ENCODE measurements at places on chromosomes 1 and 21. TPM values are rescaled to one million over a fixed set of nuclear protein-coding genes. Genes with fewer than 3 reads are reported as not detected.
A peak's percentile ranks its signal among the peaks of the same experiment; 100 is the strongest.

DNA sequence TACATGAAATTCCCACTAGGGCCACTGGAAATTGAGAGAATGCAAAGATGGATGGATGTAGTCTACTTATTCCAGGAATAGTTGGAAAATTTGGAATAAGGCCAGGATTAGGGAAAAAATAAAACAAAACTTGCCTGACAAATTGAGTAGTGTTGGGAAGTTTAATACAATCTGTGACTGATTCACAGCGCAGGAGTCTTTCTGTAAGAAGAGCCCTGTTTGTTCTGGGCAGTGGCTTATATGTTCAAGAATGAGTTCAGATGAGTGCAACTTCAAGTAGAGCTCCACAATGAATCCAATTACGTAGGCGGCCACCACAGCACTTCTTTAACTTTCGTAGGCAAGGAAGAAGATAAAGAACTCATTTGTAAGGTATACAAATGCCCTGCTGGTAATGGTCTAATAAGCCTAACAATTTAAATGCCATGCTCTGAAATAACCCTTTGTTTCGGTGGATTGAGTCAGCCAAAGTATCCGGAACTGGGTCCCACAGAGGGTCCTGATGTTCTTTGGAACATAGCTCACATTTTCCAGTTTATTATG, 47.1 kb upstream of the KCNE1 start:
- DNase-seq, result no peak

DNA sequence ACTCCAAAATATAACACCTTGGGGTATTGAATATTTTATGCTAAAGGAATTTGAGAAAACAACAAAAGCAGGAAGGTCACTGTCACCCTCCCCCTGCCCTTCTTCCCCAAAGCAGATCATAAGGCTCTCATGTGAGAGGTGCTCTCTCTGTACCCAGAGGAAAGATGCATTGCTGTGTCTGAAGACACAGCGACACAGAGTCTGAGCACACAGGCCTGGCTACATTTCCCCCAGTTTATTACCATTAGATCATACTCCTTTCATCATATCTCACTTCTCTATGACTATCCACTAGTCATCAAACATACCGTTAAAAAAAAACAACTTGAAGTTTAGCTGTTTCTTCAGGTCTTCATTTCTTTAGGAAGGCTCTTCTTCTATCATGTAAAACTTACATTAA, 127.1 kb downstream of the PPIAL4G start:
- no peak for DNase-seq

GRCh38 chr21:25615880-25616279, 8.6 kb upstream of the MRPL39 start:
- DNase-seq, result no peak

DNA sequence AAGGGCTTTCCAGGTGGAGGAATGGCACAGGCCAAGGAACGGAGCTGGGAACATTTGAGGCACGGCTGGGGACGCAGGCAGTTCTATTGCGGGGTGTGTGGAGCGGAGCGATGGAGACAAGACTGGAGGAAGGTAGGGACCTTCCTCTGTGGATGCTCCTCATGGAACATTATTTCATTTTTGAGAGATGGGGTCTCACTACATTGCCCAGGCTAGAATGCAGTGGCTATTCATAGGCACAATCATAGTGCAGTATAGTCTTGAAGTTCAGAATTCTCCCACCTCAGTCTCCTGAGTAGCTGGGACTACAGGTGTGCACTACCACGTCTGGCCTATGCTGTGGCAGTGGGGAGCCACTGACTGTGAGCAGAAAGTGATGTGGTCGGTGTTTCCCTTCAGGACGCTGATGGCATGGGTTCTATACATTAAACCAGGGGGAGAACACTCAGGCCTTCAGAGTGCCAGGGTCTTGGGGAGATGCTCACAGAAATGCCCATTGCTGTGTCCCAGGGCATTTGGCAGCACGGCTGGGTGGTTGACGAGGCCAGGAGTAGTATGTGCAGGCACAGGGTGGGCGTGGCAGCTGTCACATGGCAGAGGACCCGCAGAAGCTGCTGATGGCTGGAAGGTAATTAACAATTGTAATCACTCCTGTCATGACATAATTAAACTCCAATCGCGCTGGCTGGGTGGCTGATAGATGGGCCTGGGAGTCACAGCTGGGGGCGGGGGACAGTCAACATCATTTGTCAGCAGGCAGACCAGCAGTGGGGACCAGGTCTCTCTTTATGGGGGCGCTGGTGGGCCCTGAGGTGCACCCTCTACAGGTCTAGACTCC, 40.8 kb upstream of the ACOT11 start:
- peak; percentile 51 for DNase-seq

- no peak for DNase-seq
Measured at GRCh38 chr1:66747501-66747900, 4.8 kb upstream of the DYNLT5 start.

GRCh38 chr1:119874186-119874585, 22.1 kb downstream of the ADAM30 start:
- no peak for DNase-seq

GRCh38 chr21:15514073-15514946, 215.5 kb upstream of the USP25 start:
- DNase-seq, result no peak

GRCh38 chr1:162682013-162682419, 49.8 kb downstream of the DDR2 start:
- no peak for DNase-seq

DNA sequence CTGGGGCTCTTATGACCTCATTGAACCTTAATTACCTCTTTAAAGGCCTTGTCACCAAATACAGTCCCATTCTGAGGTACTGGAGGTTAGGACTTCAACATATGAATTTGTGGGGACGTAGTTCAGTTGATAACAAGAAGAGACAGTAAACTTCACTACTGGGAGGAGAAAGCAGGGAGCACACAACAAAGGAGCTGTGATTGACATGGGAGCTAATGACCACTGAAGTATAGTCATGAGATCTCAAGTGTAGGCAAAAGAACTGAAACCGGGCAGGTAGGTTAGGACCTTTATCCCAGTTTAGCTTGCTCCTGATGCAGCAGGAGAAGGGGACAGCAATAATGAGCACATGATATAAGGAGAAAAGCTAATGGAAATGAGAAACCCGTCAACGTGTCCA, 11.8 kb upstream of the MAB21L3 start:
- no peak for DNase-seq

DNA sequence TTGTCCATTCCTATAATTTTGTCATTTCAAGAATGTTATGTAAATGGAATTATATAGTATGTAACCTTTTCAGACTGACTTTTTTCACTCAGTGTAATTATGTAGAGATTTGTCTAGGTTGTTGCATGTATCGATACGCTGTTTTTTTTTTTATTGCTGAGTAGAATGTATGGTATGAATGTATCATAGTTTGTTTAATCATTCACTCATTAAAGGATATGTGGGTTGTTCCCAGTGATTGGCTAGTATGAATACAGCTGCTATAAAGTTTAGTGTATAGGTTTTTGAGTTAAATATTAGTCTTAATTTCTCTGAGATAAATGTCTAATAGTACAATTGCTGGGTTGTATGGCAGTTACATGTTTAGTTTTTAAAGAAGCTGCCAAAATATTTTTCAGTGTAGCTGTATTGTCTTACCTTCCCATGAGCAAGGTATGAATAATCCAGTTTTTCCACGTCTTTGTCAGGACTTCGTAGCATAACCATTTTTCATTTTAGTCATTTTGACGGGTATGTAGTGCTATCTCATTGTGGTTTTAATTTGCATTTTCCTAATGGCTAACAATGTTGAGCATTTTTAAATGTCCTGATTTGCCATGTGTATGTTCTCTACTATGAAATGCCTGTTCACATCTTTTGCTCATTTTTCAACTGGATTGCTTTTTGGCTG, 22.4 kb downstream of the CASQ2 start:
- DNase-seq, result no peak

DNA sequence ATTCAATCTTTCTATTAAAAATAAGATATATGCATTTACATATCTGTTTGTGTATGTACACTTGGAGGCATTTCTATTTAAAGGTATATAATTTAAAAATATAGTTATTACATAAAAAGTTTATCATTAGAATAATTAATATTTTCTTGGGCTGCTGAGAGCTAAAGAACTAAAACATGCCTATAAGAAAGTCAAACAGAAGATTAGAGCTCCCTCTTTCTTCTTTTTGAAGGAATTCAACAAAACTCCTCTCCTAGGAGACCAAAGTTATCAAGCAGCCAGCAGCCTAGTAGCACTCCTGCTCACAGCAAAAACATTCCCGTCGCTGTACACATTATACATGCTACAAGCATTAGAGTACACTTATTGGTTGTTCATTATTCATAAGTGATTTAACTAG, 216.4 kb downstream of the VAV3 start:
- DNase-seq, result no peak

GRCh38 chr1:18921516-18922251, 19.3 kb upstream of the ALDH4A1 start:
- no peak for DNase-seq

DNA sequence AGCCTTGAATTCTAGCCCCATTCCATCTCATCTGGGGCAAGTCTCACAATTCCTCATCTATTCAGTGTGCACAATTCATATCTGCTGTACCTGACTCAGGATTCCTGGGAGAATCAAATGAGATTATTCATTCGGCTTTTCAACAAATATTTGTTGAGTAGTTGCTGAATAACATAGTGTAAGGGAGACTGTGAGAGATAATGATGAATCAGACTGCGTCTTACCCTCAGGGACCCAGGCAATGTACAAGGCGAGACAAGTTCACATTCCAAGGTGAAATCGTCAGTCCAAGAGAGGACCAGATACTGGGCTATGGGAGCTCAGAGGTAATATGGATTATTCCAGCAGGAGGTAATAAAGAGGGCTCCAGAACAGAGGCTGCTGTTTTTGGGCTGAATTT, 67.8 kb upstream of the SMYD2 start:
- no peak for DNase-seq

Gene PDC
- not detected for total RNA-seq

Gene FMO4
- total RNA-seq, result 4.1 TPM

Gene GBP5
- 53.2 TPM for total RNA-seq

Gene BLACAT1
- 0.19 TPM for total RNA-seq

Gene PLA2G2A
- total RNA-seq, result not detected

Measured in spleen (tissue), 13 donors.